Large intestine (tissue), 12 donors: ENCODE measurements at places on chromosomes 6 and 20.

- no peak for DNase-seq
These were observed 43.2 kb downstream of the PPP1R3G start for GRCh38 chr6:5128351-5128750.

DNA sequence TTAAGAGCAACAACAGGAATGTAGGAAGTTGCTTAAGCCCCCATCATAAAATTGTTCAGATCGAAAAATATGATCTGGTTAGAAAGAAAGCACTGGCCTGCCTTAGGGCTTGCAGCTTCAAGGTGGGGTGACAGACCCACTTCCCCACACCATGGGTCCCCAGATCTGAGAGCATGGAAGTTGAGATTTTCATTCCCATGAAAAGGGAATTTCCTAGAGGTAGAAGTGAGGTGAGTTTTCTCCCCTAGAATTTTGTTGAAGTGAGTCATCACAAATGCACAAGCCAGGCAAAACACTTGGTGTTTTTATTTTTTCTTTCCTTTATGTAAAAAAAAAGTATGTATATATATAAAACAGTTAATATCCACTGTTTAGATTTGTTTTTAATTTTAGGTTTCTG, 213.6 kb upstream of the SUPT3H start:
- DNase-seq = no peak

DNA sequence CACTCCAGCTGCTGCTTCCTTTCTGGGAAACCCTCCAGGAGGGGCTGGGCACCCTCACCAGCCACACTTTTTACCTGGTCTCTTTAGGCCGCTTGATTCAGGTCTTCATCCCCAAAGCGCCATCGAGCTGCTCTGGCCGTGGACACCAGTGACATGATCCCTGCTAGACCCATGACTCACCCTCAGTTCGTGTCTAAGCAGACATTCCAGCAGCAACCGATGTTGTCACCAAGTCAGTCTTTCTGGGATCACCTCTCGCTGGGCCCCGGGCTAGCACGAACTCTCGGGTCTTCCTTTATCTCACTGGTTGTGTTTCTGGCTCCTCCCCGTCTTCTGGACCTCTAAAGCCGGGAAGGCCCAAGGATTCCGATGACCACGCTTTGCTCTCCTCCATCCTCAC, 43.0 kb upstream of the GPR31 start:
- no peak for DNase-seq

- peak; percentile 52 for DNase-seq
These were observed 108.1 kb downstream of the CEBPB start for GRCh38 chr20:50298554-50299324.

GRCh38 chr6:22010102-22010501, 286.7 kb downstream of the PRL start:
- no peak for DNase-seq

DNA sequence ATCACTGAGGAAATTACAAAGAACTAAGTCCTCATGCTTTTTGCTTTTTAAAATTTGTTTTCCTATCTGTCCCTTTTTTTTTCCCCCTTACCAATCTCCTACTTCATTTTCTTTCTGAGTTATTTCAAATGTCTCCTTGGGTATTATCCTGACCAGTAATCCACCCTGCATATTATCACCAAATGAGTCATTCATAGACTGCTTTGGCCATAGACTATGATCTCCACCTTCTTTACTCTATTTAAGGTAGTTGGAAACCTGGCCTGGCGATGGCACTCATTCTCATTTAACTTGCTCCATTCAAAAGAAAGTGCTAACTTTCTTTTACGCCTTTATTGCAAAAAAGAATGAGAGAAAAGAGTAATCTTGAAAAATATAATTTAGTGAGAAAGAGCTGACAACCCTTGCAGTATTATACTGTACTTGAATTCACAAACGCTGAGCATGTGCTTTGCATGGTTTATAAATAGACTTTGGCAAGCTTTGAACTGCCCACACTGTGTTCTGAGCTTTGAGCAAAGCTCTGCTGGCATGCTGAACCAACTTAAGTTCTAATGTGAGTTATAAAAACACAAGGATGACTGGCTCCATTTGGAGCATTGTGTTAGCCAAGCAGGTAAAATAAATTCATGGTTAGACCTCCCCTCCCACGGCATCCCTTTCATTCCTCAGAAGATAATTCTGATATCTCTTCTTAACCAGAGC, 198.9 kb downstream of the NKAIN2 start:
- DNase-seq = no peak

GRCh38 chr6:154783229-154783628, 50.0 kb downstream of the SCAF8 start:
- no peak for DNase-seq

- no peak for DNase-seq
These were observed 122.5 kb upstream of the TAB2 start for GRCh38 chr6:149194820-149195558.

DNA sequence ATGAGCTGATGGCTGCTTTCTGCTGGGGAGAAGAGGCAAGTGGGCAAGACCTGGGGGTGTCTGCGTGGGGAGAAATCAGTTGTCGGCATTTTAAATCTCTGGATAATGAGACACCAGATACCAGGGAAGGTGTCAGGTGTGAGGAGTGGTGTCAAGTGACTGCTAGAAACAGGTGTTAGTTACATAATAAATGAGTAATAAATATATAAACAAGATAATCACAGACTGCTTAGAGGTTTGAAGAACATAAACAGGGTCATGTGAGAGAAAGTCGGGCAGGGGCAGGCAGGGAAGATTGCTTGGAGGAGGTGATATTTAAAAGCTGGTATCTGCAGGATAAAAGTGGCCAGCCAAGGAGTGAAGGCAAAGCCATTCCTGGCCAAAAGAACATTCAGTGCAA, 87.2 kb upstream of the RIN2 start:
- DNase-seq = no peak

DNA sequence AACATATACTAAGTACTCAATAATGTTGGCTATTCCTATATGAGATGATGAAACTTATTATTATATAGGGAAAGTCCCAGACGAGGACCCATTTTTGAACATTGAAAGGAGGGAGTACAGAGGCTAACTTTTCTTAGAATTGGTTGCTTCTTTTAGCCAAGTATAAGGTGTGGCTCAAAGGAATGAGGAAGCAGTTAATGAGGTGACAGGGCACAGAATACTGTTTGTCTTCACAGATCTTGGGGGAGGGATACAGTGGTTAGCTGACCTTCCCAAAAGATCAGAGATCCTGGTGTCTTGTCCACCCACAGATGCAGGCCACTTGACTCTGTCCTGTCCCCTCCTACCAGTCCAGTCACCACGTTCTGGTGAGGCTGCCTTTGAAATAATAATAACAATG, 67.8 kb upstream of the EPB41L1 start:
- peak; percentile 81 for DNase-seq

DNA sequence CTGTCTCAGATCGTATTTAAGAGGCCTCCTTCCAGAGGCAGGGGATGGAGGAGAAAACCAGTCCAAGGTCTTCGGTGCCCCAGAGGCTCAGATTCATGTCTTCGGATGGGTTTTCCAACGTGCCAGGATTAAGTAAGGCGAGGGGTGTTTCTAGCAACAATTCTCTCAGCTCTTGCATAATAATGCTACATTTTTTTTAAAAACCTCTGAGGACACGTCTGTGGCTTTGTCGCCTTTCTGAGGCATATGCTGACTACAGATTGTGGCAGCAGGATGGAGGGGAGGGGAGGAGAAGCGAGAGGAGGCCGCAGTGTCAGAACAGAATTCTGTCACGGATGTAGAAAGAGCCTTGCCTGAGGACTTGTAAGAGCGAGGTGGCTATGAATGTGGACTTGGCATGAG, 17.7 kb upstream of the CCDC167 start:
- DNase-seq = no peak

DNA sequence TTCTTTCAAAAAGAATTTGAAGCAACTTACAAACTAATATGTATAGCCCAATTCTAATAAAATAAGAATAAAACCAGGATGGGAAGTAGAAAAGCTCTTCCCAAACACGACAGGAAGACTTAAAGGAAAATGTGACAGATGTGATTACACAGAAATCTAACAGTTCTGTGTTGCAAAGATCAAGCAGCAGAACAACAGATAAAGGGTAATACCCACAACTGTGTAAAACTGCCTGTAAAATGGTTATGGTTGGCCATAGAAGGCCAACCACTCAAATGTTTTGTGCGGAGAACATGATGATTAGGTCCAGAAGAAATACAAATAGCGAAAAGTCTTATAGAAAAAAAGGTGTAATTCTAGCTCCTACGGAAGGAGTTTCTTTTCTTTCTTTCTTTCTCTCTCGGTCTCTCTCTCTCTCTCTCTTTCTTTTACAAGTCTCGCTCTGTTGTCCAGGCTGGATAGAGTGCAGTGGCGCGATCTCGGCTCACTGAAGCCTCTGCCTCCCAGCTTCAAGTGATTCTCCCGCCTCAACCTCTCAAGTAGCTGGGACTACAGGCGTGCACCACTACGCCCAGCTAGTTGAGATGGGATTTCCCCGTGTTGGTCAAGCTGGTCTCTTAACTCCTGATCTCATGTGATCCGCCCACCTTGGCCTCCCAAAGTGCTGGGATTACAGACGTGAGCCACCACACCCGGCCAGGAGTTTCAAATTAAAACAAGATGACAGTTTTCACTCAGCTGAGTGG, 128.5 kb downstream of the QRSL1 start:
- DNase-seq = no peak

DNA sequence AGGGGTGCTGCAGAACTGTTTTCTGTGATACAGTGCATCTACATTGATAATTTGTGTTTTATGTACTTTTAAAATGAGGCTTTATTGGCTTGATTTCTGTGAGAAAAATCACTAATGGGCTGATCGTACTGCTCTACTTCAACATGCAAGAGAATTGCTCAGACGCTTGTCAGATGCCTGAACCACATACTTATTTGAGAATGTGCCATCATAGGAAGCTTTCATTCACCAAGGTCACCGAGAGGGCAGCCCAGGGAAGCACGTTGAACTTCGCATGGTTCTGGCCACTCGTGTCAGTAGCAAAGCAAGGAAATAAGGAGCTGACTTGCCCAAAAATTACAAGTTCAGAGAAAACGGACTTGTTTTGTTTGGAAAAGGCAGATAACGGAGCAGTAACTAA, 168.5 kb upstream of the AKAP12 start:
- DNase-seq = no peak
